ENCODE measurements at places on chromosomes 3 and 15.

DNA sequence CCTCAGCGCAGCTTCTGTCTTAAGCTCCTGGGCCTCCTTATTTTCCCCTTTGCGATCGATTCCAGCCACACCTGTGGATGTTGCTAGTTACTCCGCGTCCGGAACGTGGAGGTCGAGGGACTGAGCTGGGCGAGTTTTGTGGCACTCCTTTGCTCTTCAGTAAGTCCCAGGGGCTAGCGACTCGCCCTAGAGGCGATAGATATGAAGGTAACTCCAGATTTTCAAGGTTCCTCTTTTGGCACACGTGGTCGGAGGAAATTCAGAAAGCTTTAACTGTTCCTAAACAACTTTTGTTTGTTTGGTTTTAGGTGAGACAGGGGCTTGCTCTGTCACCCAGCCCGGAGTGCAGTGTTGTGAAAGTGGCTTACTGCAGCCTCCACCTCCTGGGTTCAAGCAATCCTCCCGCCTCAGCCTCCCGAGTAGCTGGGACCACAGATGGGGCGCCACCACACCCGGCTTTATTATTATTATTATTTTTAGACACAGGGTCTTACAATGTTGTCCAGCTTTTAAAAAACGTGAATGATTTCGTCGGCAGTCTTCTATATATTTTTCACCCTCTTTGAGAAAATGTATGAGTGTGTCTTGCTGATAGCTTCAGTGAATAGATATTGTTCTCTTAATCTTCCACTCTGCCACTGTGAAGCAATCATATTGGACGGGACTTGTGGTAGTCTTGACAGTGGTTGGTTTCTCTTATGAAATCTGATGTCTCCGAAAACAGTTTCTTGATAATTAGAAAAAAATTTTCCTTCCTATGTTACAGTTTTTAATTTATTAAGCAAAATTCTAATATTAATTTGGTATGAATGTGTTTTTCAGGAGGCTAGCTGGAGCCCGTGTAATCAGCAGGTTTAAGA is 785 bp downstream of the MFSD1 start:
- peak; percentile 42 for DNase-seq

DNA sequence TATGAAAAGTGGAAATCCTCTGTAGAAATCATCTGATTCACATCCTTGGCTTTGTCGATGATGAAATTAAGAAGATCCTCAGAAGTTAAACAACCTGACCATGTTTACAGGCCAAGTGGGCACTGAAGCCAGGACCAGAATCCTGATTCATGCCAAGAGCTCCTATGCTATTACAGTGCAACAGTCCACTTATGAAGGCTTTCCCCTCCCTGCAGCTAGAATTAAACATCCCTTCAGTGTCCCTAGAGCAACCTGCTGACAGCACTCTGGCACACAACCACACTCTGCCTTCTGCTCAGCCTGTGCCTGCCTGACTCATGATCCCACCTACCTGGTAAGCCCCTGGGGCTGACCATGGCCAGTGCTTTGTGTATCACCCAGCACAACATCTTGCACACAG is 33.8 kb downstream of the TXNRD3 start:
- DNase-seq = no peak

DNA sequence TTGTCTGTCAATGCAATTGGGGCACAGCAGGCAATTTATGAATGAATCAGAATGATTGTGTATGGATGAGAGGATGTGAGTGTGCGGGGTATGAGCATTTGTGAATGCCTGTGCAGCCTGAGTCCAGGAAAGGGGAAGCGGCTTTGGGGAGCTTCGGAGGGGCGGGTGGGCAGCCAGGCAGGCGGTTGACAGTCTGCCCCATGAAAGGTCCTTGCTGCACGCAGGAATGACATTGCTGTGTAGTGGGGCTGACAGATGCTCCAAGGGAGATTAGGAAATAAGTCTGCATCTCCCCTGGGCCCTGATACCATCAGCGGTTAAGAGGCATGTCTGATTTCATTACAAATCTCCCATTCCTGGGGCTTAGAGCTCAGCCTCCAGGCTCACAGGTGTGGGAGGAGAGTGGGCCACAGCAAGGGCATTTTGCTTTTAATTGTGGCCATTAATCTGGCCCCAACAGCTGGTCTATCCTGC is 26.4 kb upstream of the TSPAN3 start:
- no peak for DNase-seq

GRCh38 chr3:107977221-107978130 is 113.4 kb downstream of the CD47 start:
- DNase-seq = no peak

DNA sequence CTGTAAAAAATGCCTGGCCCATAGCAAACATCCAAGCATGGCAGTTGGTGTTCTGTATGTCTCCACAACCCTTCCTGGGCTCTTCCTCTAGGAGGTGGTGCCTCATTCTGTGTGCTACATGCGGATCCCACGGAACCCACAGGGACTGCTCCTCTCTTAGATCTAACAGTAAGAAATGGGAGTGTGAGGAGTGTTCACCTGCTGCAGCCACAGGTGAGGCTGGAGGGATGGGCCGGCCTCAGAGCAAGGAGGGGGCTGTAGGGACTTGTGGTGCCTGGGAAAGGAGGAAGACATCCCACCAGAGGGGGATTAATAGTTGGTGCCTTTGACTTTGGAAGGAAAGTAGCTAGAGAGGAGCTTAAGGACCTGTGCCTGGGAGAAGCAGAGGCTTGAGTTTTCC is 22.2 kb downstream of the SEMA3G start:
- DNase-seq = no peak

DNA sequence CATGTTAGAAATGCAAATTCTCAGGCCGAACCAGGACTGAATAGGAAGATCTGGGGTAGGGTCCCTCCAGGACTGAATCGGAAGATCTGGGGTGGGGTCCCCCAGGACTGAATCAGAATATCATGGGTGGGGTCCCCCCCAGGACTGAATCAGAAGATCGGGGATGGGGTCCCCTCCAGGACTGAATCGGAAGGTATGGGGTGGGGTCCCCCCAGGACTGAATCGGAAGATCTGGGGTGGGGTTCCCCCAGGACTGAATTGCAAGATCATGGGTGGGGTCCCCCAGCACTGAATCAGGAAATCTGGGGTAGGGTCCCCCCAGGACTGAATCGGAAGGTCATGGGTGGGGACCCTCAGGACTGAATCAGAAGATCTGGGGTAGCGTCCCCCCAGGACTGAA is 48.2 kb upstream of the TNK2 start:
- DNase-seq = no peak

DNA sequence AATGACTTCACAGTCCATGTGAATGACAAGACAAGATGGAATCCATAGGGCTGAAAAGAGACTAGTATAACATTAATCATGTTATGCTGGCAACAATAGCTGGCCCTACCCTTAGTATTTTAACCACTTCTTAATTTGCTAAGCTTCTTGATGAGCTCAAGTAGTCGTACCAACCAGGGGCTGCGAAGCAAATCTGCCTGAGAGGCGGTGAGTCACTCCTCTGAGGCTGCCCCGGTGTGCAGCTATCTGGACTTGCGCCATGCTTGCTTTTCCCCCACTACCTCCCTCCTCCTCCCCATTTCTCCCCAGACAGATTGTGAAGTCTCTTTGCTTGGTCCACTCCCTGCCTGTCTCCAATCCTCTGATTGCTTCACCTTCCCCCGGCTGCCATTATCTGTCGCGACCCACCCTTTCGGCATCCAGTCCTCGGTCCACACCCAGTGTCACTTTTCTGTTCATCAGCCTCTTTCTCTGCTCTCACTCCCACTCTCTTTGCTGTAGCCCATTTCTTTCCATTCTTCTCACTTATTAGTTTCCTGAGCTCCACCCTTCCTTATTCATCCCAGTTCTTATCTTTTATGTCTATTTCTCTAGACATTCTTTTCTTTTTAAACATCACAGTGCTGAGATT is 42.7 kb downstream of the DUT start:
- DNase-seq = no peak

- DNase-seq = no peak
These were observed 366.3 kb downstream of the MECOM start for GRCh38 chr3:169297214-169297613.

DNA sequence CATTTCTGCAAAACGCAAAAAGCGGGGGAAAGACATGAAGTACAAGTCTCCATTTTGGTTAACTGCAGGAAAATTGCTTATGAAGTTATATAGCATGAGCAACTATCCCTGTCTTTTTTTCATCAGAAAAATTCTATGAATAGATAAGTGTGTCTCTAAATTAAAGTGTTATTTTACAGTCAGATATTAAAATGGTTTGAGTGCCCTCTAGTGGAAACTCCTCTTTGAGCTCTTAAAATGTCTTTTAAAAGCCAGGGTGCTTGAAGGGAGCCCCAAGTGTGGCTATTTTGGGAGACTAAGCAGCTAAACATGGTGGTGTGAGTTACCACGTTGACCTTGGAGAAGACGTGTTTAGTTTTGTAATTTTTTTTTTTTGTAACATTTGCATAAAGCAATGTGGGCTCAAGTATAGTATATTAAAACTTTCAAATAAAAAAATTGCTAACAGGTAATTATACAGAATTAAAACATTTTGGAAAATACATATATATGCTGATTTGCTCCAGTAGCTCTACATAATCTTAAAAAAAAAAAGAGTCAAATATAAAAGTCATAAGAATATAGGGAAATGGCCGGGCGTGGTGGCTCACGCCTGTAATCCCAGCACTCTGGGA is 77.2 kb downstream of the PPP2R3A start:
- peak; percentile 64 for DNase-seq

DNA sequence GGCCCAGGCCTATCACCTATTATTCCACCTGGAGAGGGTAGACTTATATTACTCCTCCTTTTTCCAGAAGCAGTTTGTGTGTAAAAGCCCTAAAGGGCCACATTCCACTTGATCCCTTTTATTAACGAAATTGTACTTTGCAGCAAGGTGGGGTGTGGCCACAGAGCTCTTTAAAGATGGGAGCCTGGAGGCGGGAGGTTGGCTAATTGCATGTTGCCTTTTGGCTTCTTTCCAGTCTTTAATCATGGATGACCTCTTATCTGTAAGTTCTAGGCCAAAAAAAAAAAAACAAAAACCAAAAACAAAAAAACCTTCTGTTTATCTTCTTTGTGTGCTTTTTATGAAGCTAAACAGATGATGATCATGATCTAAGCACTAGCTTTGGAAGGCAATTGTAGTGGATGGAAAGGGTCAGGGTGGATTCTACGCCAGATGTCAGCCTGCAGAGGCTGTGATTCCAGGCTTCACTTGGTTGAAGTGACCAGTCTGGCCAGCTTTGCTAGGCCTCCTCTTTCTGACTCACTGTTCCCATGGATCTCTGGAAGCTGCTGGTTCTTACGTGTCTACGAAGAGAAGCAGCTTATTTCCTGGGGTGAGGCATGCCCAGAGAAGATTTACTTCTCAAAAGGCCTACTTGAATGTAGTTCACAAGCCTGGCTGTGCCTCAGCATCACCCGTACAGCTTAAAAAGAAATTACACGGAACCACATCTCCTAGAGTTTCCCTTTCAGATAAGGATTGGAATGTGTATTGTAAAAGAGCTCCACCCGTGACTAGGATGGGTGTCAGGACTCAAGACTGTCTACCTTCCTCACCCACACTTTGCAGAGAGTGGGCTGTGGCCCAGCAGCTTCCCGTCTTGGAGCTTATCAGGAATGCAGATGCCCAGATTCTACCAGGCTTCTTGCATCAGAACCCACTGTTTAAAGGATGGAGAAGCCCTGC is 330.9 kb upstream of the C2CD4B start:
- no peak for DNase-seq

- DNase-seq = no peak
These were observed 71.0 kb upstream of the ZNF280D start for GRCh38 chr15:56804279-56804678.

GRCh38 chr3:6860954-6861624 is at the start of gene GRM7:
GRM7 (plus strand) TSS chr3:6861115.
- peak; percentile 31 for DNase-seq

GRCh38 chr3:169992156-169992555 is 25.5 kb downstream of the SEC62 start:
- DNase-seq = no peak

GRCh38 chr3:66098436-66098835 is 59.7 kb upstream of the MAGI1 start:
- no peak for DNase-seq

- no peak for DNase-seq
These were observed 91.0 kb downstream of the EPHB1 start for GRCh38 chr3:134885877-134886621.

DNA sequence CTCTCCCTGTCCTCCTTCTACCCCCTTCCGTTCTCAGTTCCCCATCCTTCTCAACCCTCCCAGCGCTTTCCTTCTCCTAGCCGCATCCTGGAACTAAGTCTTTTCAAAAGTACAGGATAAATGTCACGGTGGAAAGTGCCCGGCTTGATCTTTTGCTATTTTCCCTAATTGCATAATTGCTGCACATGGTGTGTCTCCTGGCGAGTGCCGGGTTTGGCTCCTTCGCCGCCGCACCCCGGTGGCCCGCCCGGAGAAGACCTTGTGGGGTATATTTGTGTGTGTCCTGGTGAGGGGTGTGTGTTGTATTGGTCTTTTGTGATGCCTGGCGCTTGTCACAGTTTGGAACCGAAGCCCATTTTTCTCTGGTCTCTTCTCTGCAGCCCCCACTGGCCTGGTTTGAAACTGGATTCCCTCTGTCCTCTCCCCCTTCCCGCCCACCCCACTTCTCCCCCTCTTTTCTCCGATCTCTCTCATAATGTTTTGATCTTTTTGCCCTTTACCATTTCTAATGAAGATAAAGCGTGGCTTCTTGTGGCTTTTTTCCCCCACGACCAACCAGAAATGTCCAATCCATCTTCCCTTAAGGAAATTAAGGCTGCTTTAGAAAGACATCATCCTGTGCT is 692 bp downstream of the UBE2E2 start:
- DNase-seq = peak; percentile 66

GRCh38 chr15:47961401-47962090 is 159.2 kb upstream of the SLC24A5 start:
- no peak for DNase-seq

- DNase-seq = no peak
These were observed 7.4 kb downstream of the IL12A start for GRCh38 chr3:159996018-159996417.

GRCh38 chr3:30135190-30135589 is 471.2 kb upstream of the TGFBR2 start:
- DNase-seq = peak; percentile 17

DNA sequence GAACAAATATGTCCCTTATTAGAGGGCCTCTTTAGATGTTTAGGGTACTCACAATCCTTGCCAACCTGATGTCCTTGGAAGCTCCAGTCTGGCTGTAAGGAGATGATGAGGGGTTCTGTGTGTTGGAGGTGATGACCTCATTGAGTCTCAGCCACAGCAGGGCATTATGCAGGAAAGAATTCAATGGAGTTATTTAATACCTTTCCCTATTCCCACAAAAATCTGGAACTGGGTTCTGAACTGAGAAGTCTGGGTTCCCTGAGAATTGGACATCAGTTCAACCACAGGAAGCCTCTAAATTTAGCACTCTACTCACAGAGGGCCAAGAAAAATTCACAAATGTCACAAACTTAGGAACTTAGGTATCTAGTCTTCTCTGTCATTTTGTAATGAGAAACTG is 36.9 kb downstream of the SLC35A5 start:
- DNase-seq = no peak

Measured in globus pallidus (tissue), 1 donor.